ENCODE measurements at places on chromosomes 5 and 9.

- DNase-seq, result no peak
Observed at GRCh38 chr5:157121709-157122108, 12.9 kb upstream of the HAVCR2 start.

GRCh38 chr9:20316372-20316771 is 305.9 kb downstream of the MLLT3 start:
- no peak for DNase-seq

- no peak for DNase-seq
Observed at GRCh38 chr9:115130176-115130575, 12.2 kb upstream of the TNC start.

- no peak for DNase-seq
Observed at GRCh38 chr5:166062094-166062493, 2229.4 kb upstream of the WWC1 start.

DNA sequence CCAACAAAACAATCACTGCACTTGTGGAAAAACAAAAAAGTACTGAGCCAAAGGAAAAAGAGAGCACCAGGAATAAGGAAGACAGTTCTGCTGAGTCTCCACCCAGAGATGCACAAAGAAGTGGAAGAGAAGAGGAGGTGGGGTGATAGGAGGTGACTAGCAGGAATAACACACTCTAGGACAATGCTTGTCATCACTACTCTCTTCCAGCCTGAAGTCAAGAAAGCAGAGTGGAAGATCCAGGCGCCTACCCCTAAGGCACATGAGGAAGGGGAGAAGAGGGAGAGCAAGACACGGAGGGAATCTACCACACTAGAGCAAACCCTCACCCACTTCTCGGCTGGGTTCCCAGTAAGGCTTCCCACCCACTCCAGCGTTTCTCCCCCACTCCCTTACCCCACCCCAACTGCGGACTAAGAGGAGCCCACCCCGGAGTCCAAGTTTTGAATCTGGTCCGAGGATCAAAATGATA is 1.7 kb downstream of the SLIT3 start:
- no peak for DNase-seq

DNA sequence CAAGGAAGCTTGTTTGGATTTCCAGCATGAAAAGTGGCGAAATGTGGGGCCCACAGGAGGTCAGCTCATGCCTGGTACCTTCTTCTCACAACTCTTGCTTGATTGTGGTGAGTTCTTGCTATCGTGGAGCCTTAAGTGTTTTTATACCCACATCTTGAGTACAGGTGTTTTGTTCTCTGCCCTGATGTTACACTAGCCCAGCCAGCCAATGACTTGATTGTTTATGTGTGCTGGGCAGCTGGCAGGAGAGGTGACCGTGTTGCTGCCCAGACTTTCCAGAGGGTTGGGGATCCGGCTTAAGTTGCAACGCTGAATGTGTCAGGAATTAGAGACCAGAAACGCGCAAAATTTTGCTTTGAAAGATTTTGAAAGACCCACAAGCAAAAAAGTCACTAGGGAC is 24.0 kb upstream of the TPPP start:
- no peak for DNase-seq

GRCh38 chr5:95087816-95088317 is 197.0 kb downstream of the MCTP1 start:
- no peak for DNase-seq

DNA sequence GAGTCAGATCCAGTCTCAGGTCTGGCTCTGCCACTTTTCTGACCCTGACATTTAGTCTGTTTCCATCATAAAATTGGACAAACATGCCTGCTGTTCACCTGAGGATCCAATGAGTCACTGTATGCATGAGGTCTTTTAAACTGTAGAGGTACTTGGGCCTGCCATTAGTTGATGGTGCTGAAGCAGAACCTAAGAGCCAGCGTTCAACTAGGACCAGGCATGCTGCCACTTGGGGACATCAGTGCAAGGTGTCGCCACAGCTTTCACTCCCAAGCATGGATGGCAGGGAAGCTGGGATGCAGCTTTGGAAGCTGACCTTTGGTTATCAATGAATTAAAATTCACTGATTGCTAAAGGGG is 37.1 kb downstream of the NEUROG1 start:
- DNase-seq, result no peak

GRCh38 chr5:146426853-146427618 is 20.1 kb upstream of the TCERG1 start:
- peak; percentile 56 for DNase-seq

GRCh38 chr9:76528642-76529190 is 69.7 kb downstream of the GCNT1 start:
- no peak for DNase-seq

- DNase-seq, result no peak
Observed at GRCh38 chr5:173114536-173114935, 29.8 kb upstream of the BNIP1 start.

- peak; percentile 70 for DNase-seq
Observed at GRCh38 chr5:59873113-59873512, 20.4 kb downstream of the PDE4D start.

DNA sequence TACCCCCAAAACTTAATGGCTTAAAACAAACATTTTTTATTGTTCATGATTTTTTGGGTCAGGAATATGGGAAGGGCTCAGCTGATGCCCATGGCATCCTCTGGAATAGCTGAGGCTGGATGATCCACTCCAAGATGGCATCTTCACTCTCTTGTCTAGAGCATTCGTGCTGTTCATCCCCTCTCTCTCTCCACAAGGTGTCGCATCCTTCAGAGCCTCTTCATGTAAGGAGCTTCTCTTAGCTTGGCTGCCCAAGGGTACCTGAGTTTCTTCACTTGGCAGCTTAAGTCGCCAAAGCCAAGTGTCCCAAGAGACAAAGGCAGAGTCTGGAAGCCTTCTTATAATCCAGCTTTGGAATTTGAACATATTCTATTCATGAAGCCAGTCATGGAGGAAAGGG is 294.7 kb downstream of the CHSY3 start:
- DNase-seq, result peak; percentile 22

DNA sequence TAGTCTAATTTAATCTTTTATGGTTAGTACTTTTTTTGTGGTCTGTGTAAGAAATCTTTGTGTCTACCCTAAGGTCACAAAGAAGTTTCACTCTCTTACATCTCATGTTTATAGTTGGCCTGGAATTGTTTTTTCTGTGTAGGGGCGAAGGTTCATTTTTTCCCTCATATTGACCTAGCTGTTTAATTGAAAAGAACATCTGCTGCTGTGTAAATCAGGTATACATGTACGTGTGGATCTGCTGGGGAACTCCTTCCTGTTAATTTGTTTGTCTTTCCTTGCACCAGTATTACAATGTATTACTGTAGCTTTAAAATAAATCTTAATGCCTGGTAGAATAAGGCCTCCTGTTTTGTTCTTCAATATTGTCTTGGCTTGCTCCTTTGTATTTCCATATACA is 37.8 kb downstream of the EXOSC2 start:
- no peak for DNase-seq

DNA sequence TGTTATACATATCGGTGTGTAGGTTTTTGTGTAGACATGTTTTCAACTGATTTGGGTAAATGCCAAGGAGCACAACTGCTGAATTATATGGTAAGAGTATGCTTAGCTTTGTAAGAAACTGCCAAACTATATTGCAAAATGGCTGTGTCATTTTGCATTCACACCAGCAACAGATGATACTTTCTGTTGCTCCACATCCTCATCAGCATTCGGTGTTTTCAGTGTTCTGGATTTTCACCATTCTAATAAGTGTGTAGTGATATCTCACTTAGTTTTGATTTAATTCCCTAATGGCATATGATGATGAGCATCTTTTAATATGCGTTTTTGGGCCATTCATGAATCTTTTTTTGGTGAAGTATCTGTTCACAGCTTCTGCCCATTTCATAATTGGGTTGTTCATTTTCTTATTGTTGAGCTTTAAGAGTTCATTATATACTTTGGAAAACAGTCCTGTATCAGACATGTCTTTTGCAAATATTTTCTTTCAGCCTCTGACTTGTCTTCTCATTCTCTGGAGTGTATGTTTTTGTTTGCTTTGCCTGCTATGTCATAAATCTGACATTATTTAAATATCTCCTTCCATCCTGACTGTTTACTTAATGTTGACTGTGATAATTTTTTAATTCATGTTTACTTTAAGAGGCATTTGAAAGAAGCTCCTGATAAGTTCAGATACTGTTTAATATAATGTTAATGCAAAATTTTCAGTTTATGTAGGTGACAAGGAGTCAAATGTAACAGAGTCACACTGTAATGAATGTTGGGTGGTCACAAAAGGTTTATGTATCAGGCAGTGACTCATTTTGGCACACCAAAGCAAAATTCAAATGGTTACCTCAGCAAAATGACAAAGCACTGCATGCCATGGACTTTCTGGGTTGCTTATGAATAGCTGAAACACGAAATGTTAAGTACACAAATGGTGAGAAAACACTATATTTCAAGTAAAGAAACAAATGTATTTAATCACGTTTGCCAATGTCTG is 181.1 kb upstream of the DAB2 start:
- peak; percentile 37 for DNase-seq

DNA sequence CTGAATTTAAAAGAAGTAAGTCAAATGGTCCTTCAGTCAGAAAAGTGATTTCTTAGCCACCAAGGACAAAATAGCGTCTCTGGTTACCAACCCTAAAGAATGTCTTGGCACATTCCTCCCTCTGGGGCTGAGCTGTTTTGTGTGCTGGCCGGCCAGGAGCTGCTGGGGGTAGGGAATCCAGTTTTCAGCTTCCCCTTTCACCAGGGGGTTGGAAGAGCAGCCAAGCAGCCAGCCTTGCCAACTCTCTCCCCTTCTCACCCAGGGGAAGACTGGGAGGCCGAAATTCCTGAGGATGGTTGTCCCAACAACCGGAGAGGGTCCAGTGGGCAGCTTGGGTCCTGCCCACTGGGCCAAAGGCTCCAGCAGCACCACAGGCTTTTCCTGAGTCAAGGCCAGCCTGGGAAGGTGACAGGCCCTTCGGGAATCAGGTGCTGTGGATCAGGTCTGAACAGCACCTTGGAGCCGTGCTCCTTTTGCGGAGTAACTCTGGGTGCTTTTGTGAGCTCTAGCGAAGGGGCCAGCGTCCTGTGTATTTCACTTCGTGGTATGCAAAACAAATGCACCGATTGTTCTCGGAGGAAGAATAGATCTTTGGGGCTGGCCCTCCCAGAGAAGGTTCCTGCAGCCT is 4.2 kb downstream of the WWC1 start:
- peak; percentile 91 for DNase-seq

DNA sequence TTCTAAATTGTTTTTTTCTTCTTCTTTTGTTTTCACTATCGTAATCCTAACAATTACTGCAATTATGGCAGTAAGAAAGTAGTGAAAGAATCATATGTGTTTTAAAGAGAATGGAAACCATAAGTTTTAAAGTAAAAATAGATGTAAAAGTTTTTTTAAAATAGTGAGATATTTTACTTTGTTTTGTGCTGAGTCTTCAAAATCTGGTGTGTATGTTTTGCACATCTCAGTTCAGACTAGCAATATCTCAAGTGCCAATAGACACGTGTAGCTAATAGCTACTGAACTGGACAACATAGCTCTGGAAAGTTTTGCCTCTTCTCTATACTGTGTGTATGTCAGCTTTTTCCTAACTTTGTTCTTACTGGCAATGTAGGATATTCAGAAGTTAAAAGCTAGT is 45.0 kb downstream of the CDH6 start:
- no peak for DNase-seq

GRCh38 chr9:13806714-13807113 is 507.2 kb downstream of the NFIB start:
- DNase-seq, result no peak

DNA sequence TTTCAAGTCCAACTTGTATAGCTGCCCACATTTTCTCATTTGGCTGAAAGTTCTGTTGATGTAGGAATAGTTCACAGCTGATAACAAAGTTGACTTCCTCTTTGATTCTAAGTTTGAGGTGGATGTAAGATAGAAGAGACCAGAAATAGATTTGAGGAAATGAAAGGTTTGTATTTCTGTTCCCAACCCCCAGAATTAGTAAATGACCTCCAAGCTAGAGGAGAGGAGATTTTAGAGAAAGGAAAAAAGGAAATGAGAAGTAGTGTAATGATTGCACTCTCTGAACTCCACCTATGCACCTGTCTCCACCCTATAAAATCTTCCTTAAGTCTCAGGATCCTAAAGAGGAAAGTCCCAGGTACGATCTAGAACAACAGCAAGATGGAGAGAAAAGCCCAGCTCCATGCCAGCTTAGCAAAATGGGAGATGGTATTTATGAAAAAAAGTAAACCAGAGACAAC is 130.4 kb upstream of the POC5 start:
- no peak for DNase-seq

- DNase-seq, result no peak
Observed at GRCh38 chr9:79570448-79571308, 1.1 kb upstream of the TLE4 start.

- DNase-seq, result no peak
Observed at GRCh38 chr9:137116027-137116507, 1.5 kb upstream of the DPP7 start.

GRCh38 chr5:96690861-96691260 is 28.7 kb downstream of the CAST start:
- no peak for DNase-seq

DNA sequence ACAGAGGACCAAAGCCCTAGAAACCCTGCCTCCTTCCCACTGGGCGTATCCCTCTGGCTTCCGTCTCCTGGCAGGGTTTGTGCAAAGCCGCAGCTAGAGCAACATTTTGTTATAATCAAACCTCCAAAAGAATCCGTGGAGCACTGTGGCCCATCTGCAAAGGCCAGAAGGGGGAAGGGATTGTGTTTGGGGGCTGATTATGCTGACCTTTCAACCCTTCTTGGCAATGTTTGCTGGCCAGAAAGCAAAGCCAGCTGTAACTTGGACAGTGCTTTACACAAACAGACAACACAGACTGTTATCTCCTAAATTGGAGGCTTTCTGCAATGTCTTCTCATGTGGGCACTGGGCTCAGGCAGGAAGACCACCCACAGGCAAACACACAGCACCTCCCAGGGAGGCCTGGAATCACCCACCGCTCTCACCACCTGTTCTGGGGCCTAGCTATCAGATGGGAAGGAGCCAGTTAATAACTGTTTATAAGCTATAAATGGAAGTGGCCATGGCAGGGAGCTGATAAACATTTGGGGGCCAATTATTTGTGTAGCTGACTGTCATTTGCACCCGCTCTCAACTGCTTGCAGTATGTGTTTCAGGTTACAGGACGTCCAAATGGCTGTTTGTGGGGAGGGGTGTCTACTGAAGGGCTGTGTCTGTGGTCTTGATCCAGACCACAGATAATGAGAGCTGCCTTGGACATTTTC is 121.6 kb upstream of the ERCC6L2 start:
- no peak for DNase-seq

DNA sequence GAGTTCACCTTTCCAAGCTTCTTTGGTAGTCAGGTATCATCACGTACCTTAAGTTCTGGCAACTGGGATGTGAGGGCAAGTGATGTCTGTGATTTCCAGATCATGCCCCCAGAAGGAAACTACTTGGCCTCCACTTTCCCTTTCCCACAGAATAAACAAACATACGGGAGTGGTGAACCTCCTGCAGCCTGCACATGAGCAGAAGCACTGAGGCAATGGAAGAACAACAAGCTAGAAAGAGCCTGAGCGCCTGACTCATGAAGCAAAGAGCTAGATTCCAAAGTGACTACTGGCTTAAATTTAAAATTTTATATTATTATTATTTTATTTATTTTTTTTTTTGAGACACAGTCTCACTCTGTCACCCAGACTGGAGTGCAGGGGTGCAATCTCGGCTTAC is 35.0 kb downstream of the ARL15 start:
- peak; percentile 20 for DNase-seq
